GM12892 (cell line): ENCODE measurements at places on chromosomes 13 and 19.

DNA sequence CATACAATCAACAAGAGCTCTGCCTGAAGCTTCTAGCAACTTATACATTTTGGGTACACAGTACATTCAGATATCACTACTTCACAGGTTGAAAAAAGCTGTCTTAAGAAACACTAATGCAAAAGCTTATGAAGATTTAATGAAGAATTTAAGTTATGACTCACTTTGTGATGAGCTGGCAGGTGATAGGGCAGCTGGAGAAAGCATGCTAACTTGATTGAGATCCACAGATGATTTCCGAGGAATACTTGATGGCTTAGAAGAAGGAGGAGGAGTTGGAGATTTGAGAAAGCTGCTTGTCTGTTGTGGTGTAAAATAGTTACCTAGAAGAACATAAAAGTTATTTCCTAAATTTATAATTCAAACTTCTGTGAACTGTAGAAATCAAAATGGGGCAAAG is 23.3 kb downstream of the EXOSC8 start:
- DNase-seq: no peak

GRCh38 chr13:30222254-30222653 is 85.1 kb downstream of the KATNAL1 start:
- no peak for DNase-seq

DNA sequence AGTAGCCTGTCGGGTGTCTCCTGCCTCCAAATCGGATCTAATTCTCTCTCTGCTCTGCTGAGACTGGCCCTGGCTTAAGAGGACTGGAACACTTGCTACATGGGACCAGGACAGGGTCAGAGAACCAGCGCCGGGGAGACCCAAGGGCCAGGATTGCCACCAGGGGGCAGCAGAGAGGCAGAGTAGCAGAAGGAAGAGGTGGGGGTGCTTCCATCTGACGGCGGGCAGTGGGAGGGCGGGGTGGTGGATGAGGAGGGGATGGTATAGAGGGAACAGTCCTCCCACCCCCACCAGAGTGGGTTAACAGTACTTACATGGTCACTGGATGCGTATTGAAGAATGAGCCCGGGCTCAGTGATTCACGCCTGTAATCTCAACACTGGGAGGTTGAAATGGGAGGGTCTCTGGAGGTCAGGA is 11.9 kb downstream of the SELENOW start:
- DNase-seq: peak; percentile 61

DNA sequence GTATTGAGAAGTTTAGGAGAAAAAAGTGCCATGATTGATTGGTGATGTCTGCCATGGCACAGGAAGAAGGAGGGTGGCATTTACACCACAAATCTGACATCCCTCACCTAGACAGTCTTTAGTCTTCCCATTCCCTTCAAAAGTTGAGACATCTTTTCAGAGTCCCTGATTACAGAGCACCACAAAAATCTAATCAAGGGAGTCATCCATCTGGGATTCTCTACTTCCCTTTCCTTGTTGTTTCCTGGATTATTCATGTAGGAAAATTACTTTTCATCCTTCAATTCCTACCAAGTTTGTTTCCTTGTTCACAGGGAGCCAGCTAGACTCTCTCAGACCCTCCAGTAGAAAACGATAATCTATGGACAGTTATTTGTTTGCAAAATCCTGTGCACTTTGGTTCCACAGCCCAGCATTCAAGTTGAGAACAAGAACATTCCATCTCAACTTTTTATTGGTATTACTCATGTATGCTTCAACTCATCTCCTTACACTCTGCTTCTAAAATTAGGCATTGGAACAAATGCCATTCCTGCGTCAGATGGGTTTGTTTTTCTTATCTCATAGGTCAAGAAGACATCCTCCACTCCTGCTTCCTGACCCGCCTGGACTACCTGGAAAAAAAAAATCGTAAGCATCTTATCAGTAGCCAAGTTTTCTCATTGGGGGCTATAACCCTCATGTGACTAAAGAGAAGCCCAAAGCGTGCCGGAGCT is 259.9 kb downstream of the FOXO1 start:
- DNase-seq: no peak

GRCh38 chr19:55257461-55258420 is 1.1 kb downstream of the PPP6R1 start:
- DNase-seq: no peak

GRCh38 chr19:55474269-55475265 is 1.9 kb upstream of the ZNF628 start:
- no peak for DNase-seq

- no peak for DNase-seq
Measured at GRCh38 chr19:51181913-51182419, 39.9 kb downstream of the SIGLEC7 start.

- DNase-seq: no peak
Measured at GRCh38 chr13:70580825-70581224, 472.6 kb upstream of the KLHL1 start.

DNA sequence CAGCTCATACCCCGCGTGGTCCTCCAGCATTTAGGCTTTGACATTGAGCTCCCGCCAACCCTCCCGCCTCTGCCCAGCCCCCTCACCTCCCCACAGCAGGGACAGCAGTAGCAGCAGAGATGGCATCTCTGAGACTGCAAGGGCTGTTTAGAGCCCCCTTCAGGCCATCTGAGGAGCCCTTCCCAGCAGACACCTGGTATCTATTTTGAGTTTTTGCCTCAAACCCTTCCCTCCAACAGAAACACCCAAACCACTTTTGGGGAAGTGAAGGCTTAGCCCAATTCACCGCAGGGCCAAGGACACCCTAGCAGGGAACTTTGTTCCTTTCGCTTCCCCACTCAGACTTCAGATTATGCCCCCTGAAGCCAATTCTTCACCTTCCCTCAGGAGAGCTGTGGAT is 6.3 kb upstream of the ZNF175 start:
- no peak for DNase-seq

DNA sequence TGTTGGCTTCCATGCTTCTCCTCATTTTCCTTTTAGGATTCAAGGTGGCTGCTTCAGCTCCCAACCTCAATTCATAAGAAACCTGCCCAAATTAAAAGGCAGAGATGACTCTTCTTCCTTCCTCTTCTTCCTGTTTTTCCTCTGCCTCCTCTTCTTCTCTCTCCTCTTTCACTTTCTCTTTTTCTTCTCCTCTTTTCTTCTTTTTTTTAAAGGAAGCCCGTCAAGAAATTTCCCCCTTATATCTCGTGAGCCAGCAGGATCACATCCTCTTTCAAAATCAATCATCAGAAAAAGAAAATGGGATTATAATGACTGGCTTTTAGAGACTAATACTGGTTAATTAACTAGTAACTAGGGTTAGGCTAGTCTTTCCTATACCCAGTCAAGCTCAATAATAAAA is 220.3 kb downstream of the NBEA start:
- no peak for DNase-seq

GRCh38 chr19:18929311-18929710 is 9.8 kb downstream of the DDX49 start:
- no peak for DNase-seq

DNA sequence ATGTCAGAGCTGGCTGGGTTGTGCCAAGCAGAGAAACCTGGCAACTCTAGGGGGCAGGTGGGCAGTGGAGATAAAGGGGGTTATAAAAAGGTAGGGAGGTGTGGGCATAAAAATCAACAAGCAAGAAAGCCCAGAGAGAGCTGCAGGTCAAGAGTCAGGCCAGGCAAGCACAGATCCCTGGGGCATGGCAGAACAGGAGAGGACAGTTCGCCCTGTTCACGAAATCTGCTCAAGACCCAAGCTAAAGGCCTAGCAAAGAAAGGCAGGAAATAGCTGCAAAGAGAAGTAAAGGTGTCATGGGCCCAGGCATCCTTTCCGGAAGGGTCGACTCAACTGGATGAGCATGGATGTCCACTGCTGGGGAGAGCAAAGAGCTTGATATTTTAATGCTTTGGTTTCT is 3.4 kb downstream of the MBNL2 start:
- no peak for DNase-seq

DNA sequence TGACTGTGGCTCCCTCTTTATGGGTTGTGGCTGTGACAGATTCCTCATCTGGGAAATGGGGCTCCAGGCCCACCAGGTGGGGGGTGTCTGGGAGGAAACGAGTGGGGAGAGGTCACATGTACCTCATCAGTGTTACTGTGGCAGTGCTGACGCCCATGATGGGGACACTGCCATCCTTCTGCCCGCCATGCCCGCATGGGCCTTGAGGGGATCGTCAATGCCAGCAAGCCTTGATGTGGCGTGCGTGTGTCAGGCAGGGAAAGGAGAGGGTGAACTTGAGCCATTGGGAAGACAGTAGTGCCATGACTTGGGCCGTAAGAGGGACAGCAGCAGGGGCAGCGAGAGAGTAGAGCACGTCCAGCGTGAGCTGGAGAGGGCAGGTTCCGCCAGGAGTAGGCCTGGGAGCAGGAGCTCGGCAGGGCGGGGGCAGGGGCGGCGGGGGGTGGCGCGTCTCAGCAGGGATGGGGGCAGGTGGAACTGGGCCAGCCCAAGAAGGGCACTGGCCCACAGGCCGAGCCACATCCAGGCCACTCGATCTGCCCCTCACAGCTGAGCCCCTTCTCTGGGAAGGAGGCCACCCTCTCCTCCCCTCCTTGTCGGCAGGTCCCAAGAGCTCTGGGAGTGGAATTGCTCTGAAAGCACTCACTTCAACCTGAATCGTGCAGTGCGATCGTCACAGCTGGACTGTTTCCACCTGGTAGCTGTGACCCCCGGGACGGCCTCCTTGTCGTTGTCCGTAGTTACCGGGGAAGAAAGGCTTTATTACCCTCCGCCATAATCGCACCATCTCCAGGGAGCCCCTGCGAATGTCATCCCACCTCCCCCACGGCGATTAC is 9.9 kb downstream of the KLHL26 start:
- DNase-seq: no peak

DNA sequence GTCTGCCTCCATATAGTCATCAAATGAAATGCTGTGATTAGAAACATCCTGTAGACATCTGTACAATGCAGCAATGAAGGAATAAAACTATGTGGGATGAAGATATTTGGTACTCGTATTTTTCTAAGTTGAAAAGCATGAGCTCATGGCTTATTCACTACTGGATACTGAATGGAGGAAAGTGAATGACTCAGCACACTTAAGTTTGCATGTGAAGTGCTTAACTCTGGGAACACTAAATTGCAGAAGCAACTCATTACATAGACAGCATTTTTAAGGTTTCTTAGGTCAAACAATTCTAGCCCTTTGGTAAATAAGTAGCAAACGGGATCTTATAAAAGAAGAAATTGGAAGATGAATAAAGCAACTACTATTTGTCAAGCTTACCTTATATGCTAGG is 429.0 kb upstream of the MIR17HG start:
- no peak for DNase-seq

- no peak for DNase-seq
Measured at GRCh38 chr13:102935896-102936321, 90.1 kb downstream of the ERCC5 start.

DNA sequence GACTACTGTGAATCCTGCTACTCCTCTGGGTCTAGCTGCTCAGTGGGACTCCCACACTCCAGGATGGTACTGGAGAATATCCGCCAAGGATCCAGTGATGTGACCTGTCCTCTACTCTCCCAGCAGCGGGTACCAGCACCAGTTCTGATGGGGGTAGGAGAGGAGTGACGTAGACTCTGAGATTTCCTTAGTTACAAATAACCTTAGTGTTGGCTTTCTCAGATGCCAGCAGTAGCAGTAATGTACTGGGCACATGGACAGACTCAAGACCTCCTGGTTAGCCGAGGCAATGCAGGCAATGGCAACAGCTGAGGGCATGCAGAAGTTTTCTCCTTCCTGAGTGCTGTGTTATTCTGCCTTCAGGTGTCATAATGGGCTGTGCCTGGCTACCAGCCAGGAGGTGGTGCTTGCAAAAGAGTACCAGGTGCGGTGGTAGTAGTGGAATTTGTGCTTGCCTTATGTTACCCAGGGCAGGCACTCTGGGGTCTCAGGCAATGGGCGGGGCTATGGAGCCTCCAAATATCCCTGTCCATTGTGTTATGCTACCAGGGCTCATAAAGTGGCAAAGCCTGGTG is 105.3 kb upstream of the KLF5 start:
- DNase-seq: no peak

DNA sequence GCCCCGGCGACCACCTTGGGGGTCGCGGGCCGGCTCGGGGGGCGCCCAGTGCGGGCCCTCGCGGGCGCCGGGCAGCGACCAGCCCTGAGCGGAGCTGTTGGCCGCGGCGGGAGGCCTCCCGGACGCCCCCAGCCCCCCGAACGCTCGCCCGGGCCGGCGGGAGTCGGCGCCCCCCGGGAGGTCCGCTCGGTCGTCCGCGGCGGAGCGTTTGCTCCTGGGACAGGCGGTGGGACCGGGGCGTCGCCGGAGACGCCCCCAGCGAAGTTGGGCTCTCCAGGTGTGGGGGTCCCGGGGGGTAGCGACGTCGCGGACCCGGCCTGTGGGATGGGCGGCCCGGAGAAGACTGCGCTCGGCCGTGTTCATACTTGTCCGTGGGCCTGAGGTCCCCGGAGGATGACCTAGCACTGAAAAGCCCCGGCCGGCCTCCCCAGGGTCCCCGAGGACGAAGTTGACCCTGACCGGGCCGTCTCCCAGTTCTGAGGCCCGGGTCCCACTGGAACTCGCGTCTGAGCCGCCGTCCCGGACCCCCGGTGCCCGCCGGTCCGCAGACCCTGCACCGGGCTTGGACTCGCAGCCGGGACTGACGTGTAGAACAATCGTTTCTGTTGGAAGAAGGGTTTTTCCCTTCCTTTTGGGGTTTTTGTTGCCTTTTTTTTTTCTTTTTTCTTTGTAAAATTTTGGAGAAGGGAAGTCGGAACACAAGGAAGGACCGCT is 729 bp downstream of the STK11 start:
- DNase-seq: no peak

- no peak for DNase-seq
Measured at GRCh38 chr19:2255982-2256685, at the start of gene JSRP1. Gene JSRP1, minus strand, starts transcription at chr19:2256417. Its CDS starts 1,103 bp downstream, at chr19:2255314.

DNA sequence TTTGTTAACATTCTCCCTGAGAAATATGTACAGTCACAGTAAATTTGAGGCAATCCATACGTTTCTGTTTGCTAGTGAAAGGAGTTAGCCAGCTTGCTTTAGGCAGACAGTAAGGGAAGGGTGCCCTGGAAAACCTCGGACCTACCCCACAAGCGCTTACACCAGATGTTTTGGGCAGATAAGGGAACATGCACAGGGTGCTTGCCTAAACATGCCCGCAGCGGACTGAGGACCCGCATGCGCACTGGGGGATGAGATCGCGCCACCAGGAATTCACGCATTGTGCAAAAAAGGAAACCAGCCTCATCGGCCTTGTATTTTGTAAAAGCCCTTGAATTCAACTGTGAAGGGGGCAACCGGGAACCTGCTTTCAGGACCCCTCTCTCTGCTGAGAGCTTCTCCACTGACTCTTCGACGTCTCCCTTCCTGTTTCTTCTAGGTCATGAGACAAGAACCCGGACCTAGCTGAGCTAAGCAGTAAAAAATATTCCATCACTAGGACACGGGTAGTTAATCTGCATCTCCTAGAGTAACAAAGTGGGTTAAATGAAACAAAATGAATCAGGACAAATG is 1399.2 kb upstream of the ATXN8OS start:
- DNase-seq: no peak
